Inflammatory macrophage treated with lipopolysaccharide for 1 hour (primary cell): ENCODE measurements at places on chromosomes 7 and 10.
A peak's percentile ranks its signal among the peaks of the same experiment; 100 is the strongest.

GRCh38 chr7:13792208-13792607 lies 197.3 kb downstream of the ETV1 start:
- no peak for DNase-seq

GRCh38 chr10:114026189-114027040 lies 17.3 kb upstream of the ADRB1 start:
- peak; percentile 77 for DNase-seq

- DNase-seq, result peak; percentile 11
Observed at GRCh38 chr7:88169717-88170320, 50.0 kb downstream of the SRI start.

GRCh38 chr7:150321788-150322113 lies 1.4 kb upstream of the LRRC61 start:
- DNase-seq, result no peak

DNA sequence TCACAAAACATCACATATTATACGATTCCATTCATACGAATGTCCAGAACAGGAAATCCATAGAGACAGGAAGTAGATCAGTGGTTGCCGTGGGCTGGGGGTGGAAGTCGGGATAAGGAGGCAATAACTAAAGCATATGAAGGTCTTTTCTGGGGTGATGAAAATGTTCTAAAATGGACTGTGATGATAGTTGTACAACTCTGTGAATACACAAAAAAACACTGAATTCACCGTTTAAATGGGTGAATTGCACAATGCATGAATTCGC lies 3.2 kb upstream of the INSIG1 start:
- DNase-seq, result no peak

- no peak for DNase-seq
Observed at GRCh38 chr7:17209101-17209500, 89.4 kb upstream of the AHR start.

GRCh38 chr10:112298581-112298980 lies 15.4 kb downstream of the TECTB start:
- no peak for DNase-seq

GRCh38 chr7:42550706-42551470 lies 313.9 kb upstream of the GLI3 start:
- DNase-seq, result no peak

GRCh38 chr10:77036993-77037734 lies 600.4 kb downstream of the KCNMA1 start:
- peak; percentile 38 for DNase-seq
